ENCODE measurements at places on chromosomes 5 and 9.

DNA sequence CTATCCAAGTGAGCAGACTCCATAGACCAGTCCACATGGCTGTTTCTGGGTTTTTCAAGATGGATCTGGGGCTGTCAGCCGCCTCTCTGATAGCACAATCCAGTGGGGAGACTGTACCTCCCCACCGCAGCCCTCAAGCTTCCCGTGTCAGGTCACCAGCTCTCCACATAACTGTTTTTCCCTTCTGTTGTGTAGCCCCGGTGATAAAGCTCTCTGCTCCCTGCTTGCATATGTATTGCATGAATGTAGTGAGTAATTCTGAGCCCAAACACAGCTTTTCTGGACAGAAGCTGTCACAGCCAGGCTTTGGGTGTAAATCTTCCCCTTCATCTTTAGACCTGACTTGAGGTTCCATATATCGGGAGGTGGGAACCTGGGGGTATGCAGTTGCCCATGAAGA is 23.1 kb upstream of the CFAP157 start:
- no peak for DNase-seq

- DNase-seq = no peak
These were observed 182.1 kb upstream of the TRIM32 start for GRCh38 chr9:116504893-116505480.

GRCh38 chr9:127361561-127361960 is 35.4 kb upstream of the SLC2A8 start:
- DNase-seq = no peak

GRCh38 chr5:142466195-142466971 is 141.6 kb upstream of the SPRY4 start:
- DNase-seq = peak; percentile 12

DNA sequence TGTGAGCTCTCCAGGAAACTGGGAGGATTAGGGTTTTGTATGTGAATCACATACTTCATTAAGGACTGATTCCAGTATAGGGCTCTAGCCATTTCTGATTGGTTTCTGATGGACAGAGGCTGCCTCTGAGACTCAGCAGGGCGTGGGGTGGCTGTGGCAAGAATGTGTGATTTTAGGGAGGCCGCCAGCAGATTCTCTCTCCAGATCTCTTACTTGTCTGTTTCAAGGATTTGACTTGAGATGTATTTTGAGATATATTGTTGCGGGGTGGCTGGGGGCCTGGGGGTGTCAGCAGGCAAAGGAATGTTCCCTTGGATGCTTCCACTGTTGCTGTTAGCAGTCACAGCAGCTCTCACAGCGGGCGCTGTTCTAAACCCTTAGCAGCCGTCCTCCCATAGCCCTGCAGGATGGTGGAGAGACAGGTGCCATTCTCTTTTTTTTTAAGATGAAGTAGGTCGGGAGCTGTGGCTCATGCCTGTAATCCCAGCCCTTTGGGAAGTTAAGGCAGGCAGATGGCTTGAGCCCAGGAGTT is 8.0 kb upstream of the HNRNPAB start:
- DNase-seq = no peak

DNA sequence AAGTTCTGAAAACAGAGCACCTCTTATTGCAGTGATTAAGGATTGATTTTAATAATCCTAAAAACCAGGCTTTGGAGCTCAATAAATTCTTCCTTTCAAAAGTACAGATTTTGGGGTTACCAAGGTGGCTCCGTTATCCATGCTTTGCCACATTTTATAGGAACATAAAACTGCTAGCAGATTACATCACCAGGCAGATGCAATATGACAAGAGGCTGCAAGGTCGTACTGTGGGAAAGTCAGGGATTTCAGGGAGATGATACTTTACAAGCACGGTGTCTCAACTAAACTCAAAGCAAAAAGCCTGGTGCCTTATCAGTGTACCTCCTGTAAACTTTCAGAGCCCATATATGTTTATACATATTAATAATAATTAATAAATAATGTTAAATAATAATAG is 28.6 kb downstream of the ADAMTSL1 start:
- DNase-seq = no peak

DNA sequence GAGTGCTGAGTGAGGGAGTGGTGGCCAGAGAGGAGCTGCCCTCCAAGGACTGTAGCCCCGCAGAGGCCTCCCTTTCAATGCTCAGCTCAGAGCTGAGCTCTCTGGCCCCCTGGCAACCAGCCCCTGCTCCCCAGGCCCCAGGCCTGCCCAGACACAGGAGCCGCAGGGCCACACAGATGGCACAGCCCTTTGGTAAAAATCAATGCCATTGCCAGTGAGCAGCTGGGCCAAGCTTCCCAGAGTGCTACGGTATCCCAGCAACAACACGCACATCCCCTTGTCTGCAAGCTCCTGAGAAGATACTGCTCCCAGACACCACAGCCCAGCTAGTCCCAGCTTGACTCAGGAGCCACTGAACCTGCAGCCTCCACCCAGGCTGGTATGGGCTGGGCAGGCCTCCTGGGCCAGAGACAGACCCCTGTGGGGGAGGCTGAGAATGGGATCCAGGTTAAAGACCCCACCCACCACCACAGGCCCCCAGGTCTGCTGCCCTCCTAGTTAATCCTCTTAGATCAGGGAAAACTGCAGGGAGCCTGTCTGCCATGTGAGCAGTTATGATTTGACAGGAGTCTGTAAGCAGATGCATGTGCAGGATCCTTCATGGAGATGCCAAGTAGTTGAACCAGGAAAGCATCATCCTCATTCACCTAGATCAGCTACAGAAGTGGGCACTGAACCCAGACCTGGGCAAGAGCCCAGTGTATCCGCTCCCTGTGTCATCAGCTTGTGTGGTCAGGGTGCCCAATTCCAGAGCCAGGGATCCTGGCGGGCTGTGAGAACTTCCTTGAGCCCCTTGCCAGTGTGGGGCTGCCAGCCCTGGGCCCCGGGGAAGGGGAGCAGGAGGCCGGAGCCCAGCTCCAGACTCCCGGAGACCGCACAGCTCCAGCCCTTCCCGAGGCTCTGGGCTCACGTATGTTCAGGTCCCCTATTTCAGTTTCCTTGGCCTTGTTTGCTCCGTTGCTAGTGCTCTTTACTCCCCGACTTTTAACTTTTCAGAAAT is 26.7 kb upstream of the ADAMTS2 start:
- DNase-seq = no peak

All from activated T-cell treated with anti-CD3 and anti-CD28 coated beads, Interleukin-2, amount 50 U/mL, for 72 hours (primary cell).